MV-4-11 (cell line): ENCODE measurements at places on chromosomes 13 and 19.

- no peak for DNase-seq
These were observed 7.3 kb upstream of the OR7D2 start for GRCh38 chr19:9171393-9171991.

GRCh38 chr19:3234800-3235199 is 10.3 kb downstream of the CELF5 start:
- DNase-seq: no peak

GRCh38 chr13:110326263-110326904 is 19.3 kb downstream of the COL4A2 start:
- DNase-seq: no peak

GRCh38 chr13:40169476-40169875 is 497.0 kb downstream of the FOXO1 start:
- no peak for DNase-seq

DNA sequence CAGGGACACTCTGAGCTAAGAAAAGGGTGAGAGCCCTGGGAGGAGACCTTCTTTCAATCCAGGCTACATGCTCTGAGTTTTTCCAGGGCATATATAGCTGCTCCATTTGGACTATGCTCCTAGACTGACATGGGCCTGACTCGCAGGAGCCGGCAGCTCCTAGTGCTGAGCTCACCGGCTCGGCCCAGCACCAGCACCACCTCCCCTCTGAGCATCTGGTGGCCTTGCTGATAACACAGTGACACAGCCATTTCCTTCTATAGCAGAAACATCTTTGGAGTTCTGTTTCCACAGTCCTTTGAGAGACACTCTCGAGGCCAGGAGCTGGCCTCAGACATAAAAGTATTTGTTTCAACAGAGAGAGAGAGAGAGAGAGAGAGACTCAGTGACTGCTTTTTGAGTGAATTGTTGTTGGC is 184.9 kb downstream of the TM9SF2 start:
- no peak for DNase-seq

DNA sequence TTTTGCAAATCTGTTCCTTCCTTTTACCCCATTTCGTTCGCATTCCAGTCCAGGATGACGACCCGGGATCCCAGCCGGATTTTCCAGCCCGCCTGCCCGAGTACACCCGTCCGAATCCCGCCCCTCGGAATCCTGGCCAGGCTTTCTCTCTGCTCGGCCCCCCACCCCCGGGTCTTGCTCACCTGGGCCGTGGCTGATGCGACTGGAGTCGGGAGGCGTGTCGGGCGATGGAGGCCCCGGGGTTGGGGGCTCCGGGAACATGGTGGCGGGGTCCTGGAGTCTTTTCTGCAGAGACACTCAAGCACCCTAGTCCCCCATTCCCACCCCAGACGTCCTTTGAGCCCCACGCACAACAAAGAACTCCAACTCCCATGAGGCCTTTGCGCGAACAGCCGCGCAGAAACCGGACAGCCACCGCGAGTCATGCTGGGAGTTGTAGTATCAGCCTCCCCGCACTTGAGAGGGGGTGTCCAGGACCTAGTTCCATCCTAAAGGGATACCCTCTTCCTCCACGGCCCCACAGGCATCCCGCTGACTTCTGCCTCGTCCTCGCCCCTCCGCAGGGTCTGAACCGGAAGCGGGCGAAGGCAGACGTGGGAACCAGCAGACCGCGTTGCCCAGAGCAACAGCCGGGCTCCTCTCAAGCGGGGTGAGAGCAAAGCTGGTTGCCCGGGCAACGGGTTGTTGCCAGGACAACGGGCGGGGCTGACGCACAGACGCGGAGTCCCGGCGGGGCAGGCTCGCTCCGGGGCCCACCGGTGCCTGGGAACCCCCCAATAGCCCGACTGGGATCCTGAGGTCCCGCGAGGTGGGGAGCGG is 1.1 kb downstream of the SYT5 start:
- DNase-seq: peak; percentile 94
